NCI-H187 treated with DMSO at 0.1 percent for 48 hours (cell line): ENCODE measurements at places on chromosomes 2 and 18.

DNA sequence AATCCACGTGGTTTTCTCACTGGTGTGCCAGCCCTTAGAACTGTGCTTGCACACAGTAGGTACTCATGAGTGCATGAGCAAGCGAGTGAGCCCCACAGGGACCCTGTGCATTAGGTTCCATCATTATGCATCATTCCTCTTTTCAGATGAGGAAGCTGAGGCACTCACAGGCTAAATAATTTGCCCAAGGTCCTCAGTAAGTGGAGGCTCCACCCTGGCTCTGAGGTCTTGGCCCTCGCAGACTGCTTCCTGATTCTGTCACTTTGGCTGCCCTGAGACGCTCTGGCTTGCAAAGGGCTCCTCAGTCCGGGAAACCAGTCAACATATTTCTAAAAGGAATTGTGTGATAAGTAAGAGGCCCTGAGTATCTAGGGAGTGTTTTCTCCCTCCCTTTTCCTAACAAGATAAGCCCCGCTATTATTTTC, 71.7 kb downstream of the IL1R2 start:
- DNase-seq: no peak

DNA sequence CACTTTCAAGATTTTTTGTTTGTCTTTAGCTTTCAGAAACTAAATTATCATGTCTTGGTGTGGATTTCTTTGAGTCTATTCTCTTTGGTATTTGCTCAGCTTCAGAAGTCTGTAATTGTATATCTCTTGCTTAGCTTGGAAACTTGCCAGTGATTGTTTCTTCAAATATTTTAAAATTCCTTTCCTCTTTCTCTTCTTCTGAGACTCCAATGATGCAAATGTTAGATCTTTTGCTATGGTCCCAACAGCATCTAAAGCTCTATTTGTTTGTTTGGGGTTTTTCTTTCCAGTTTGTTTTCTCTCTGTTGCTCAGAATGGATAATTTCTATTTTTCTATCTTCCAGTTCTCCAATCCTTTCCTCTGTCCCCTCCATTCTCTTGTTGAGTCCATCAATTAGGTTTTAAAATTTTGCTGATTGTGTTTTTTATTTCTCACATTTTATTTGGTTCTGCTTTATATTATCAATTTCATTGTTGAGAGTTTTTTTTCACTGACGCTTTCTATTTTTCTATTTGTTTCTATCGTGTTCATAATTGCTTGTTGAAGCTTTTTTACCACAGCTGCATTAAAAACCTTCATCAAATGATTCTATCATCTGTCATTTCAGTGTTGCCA, 81.5 kb upstream of the DAPL1 start:
- no peak for DNase-seq

- DNase-seq: peak; percentile 37
These were observed 3.3 kb downstream of the MYCN start for GRCh38 chr2:15943378-15944280.

DNA sequence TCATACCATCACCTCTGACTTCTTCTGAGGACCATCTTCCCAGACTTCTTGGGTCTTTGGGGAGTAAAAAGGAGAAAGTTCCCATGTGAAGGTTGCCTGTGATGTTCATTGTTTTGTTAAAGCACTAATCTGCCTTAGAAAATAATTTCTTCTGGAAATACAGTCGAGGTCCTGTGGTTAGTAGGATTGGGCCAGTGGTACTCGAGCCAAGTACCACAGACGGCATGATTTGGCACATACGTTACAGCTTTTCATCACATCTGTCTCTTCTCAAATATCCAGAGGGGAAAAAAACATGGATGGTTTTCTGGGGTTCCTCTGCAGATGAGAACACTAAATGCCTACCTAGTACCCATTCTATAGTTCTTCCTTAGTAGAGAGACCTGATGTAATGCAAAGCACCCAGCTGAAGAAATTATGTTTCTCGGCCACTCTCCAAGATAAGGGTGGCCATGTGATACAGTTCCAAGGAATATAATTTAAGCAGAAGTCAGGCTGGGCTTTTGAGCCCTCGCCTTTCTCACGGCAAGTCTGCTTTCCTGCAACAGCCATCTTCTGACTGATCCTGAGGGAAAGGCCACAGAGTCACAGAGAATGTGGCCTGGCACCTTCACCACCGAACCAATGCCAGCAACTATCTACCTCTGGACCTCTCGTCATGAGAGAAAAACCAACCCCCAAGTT, 161.0 kb downstream of the RNF152 start:
- DNase-seq: no peak

- no peak for DNase-seq
These were observed 177.4 kb downstream of the PARD3B start for GRCh38 chr2:204722691-204723090.

GRCh38 chr2:128599700-128600099, 281.0 kb upstream of the HS6ST1 start:
- DNase-seq: no peak

GRCh38 chr2:199727306-199727705, 123.7 kb downstream of the FTCDNL1 start:
- no peak for DNase-seq

GRCh38 chr2:102618452-102619413, 620 bp upstream of the SLC9A2 start:
- DNase-seq: no peak

- DNase-seq: no peak
These were observed 13.7 kb upstream of the SKOR2 start for GRCh38 chr18:47265197-47265596.

DNA sequence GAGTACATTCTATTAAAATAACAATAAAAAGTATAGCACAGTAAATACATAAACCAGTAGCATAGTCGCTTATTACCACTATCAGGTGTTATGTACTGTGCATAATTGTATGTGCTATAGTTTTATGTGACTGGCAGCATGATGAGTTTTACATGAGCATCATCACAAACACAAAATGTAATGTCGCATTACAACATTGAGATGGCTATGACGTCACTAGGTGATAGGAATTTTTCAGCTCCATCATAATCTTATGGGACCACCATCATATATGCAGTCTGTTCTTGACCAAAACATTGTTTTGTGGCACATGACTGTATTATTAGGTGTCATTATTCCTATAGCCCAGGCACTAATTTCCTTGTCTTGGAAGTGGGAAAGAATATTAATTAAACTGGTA, 48.6 kb downstream of the ZDBF2 start:
- no peak for DNase-seq

- no peak for DNase-seq
These were observed 104.5 kb upstream of the CELF4 start for GRCh38 chr18:37669991-37670534.

DNA sequence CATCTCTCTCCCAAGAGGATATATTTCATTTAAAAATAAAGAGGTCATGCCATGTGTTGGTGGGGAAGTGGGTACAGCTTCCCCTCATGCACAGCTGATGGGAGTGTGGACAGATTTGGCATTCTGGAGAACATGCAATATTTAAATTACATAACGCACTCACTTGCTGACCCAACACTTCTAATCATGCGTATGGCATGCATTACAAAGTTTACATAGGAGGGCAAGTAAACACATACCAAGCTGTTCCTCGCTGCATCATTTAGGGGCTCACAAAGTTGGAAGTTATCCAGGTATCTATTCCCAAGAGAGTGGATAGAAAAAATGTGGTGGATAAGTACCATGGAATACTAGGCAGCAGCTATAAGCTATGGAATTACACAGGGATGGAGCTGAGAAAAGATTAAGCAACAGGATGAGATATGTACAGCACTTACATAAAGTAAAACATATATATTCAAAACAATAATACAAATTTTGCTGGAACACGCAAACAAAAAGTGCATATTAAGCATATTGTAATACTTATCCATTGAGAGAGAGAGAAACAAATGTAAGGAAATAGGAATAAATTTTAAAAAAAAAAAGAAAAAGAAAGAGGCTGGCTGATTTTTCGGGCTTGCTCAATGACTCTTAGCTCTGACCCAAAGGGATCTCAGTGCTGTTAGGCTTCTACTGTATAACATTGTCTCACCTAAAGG, 11.0 kb downstream of the CYP1B1 start:
- no peak for DNase-seq

DNA sequence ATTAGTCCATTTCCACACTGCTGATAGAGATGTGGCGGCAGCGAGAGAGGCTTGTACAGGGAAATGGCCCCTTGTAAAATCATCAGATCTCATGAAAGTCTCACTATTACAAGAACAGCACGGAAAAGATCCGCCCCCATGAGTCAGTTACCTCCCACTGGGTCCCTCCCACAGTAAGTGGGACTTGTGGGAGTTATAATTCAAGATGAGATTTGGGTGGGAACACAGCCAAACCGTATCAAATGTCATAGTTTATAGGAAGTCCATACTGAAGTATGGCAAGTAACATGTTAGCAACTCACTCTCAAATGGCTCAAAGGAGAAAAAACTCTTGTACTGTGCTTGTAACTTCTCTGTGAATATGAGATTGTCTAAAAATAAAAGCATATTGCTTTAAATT, 56.1 kb downstream of the FARP2 start:
- peak; percentile 1 for DNase-seq

- no peak for DNase-seq
These were observed 43.5 kb downstream of the SPTBN1 start for GRCh38 chr2:54499661-54500060.

DNA sequence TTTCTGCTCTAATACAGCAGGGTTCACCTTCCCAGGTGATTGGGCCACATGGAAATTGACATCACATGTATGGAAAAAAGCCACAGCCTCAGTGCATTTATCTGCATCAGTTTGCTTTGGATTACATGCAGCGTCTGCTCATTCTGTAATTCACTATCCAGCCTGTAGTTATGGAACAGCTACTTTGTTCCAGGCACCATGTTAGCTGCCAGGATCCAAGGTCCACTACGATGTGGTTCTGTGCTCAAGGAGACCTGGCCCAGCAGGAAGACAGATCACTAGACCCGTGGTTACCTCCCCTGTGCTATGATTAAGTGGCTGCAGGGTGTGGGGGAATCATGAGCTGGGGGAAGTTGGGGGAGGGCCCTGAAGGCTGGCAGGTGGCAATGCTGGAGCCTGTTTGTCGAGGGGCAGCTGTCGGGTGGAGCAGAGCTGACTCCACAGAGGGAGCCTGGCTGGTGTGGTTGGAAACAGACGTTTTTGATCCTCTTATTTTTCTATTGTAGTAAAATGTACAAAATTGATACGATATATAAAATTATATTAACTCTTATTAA, 58.6 kb downstream of the TSHZ1 start:
- no peak for DNase-seq

DNA sequence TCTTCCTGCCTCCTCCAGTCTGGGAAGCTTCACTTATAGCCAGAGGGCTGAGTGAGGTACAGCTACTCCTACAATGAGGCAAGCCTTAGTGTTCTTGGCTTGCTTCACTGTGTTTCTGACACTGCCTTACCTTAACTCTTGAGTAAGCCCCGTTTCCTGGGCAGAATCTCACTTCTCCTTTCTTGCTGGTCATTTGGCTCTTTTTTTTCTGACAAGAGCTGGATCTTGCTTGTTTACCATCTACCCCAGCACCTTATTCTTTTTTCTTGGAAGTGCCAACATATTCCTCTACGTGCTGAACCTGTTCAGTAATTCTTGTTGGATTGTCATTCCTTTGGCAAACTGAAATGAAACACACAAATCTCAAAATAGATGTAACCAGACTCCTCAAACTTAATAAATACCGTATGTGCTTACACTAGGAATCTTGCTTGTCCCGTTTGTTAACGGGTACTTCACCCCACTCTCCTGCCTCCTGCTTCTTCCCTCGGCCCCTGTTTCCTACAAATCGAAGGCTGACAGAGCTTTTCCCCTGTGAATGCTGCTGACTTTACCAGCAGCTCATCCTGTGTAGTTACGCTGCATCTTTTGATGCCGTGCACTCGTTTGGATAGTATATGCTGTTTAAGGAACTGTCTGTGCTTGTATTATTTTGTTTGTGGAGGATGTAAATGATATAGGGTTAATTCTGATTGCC, 132.2 kb downstream of the FMNL2 start:
- no peak for DNase-seq

DNA sequence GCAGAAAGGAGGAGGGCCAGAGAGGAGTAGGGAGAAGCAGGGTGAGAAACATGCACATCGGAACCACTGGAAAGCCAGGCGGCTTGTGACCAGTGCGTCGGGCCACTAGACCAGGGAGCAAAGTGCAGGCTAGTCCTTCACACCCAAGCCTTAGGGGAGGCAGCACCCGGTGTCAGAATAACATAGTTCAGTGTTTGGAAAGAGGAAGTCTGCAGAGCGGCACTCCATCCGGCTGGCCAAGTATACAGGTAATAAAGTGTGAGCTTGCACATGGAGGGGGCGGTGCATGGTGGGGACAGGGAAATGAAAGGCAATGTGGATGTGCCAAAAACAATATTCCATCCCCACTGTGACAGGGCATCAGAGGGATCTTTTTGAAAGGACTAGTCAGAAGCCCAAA, 69.7 kb downstream of the ZNF521 start:
- no peak for DNase-seq

- DNase-seq: no peak
These were observed 362.7 kb downstream of the TDRD15 start for GRCh38 chr2:21486445-21486844.

- no peak for DNase-seq
These were observed 16.5 kb downstream of the RNF149 start for GRCh38 chr2:101291973-101292372.

DNA sequence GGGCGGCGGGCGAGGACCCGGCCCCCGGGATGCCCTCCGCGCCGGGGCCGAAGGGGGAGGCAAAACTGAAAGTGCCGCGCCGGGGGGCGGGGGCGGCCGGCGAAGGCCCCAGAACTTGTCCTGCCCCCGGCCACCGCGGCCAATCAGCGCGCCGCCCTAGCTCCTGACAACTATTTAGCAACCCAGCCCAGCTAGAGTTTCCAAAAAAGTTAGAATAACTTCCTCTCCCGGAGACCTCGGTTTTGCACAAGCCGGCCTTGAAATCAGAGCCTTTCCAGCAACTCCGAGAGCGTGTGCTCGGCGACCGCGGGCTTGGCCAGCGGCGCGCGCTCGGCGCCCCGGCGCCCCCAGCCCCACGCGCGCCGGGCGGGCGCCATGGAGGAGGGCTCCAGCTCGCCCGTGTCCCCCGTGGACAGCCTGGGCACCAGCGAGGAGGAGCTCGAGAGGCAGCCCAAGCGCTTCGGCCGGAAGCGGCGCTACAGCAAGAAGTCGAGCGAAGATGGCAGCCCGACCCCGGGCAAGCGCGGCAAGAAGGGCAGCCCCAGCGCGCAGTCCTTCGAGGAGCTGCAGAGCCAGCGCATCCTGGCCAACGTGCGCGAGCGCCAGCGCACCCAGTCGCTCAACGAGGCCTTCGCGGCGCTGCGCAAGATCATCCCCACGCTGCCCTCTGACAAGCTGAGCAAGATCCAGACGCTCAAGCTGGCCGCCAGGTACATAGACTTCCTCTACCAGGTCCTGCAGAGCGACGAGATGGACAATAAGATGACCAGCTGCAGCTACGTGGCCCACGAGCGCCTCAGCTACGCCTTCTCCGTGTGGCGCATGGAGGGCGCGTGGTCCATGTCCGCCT, at the start of gene TWIST2:
TWIST2 (plus strand) TSS at position 245 of the 850 bp plus-strand sequence; CDS start at position 376, 131 bp downstream.
- no peak for DNase-seq

DNA sequence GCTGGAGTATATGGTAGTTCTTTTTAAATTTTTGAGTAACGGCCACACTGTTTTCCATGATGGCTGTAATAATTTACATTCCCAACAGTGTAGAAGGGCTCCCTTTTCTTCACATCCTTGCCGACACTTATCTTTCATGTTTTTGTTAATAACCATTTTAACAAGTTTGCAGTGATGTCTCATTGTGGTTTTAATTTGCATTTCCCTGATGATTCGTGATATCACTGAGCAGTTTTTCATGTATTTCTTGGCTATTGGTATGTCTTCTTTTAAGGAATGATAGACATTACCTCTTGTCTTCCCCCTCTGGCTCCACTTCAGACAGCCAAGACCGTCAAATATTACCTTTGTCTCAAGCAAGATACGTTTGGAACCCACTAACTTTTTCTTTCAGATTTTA, 371.1 kb upstream of the NRP2 start:
- DNase-seq: no peak

- DNase-seq: no peak
These were observed 105.5 kb downstream of the NOL10 start for GRCh38 chr2:10584242-10584753.
